NCI-H1092 (cell line): ENCODE measurements at places on chromosomes 12 and 14.

DNA sequence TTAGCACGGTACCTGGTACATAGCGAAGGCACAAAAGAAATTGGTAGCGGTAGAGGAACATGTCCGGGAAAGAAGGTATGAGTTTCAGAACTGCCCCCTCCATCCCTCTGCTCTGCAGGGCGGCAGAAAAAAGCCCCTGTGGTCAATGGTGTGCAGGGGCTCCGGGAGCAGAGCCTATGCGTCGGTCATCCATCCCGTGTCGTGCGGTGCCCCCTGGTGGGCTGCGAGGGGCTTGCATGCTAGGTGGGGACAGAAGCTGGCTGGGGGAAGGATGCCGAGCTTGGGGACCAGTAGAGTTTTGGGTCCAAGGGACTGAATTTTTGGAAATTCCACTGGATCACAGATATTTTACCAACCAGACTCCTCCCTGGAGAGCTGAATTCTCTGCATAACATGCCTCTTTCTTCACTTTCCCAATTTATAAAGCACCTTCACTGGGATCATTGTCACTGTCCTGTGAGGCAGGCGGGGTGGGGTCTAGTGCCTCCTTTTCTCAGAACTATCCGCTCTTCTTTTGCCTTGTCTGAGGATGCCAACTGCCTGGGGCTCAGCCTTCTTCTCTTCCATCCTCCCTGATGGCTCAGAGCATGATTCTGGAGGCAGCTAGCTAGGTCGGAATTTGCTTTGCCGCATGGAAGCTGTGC lies 148.7 kb downstream of the SMOC1 start:
- peak; percentile 68 for DNase-seq

- no peak for DNase-seq
Measured at GRCh38 chr12:97358361-97358760, 104.2 kb upstream of the RMST start.

DNA sequence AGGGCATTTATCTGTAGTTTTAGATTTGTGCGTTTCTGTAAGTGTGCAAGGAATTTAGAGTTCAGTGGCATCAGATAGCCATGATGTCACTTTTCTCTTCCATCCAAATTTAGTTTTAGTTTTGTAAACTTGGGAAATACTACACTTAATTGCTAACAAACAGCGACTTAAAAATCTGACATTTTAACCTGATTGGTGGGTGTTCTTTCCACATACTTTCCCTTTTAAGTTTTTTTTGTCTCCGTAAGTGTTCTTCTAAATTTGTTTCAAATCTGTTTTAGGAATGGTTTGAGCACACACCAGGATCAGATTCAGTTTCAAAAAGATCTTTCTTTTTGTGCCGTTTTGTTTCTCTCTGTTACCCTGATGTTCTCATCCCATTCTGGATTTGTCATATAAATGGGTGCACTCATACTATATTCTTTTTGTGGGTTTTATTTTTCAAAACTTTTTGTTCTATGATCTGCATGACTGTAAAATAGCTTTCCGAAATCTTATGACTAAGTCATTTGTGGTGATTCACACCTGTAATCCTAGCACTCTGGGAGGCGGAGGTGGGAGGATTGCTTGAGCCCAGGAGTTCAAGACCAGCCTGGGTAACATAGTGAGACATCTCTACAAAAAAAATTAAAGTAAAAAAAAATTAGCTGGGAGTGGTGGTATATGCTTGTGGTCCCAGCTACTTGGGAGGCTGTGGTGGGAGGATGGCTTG lies 58.9 kb downstream of the FBXO34 start:
- DNase-seq: no peak

GRCh38 chr14:68124979-68125731 lies 305.6 kb downstream of the RAD51B start:
- DNase-seq: no peak

- DNase-seq: peak; percentile 27
Measured at GRCh38 chr14:92951912-92952471, 29.0 kb downstream of the CHGA start.

DNA sequence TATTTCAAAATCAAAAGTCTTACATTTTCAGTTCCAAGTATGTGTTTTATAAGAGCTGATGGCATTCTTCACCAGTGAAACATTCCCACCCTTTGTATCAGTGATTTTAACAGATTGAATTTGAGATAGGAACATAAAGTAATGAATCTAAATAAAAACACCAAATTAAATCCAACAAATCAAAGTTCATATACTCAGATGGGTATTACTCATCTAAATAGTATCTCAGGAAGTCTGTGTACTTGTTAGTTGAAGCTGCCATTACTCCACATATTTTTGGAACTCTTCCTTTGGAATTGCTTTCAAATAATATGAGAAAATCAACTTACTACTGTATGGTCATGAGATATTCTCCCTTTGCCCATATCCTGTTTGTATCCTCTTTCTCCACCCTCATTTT lies 89.1 kb downstream of the MIA2 start:
- DNase-seq: no peak

DNA sequence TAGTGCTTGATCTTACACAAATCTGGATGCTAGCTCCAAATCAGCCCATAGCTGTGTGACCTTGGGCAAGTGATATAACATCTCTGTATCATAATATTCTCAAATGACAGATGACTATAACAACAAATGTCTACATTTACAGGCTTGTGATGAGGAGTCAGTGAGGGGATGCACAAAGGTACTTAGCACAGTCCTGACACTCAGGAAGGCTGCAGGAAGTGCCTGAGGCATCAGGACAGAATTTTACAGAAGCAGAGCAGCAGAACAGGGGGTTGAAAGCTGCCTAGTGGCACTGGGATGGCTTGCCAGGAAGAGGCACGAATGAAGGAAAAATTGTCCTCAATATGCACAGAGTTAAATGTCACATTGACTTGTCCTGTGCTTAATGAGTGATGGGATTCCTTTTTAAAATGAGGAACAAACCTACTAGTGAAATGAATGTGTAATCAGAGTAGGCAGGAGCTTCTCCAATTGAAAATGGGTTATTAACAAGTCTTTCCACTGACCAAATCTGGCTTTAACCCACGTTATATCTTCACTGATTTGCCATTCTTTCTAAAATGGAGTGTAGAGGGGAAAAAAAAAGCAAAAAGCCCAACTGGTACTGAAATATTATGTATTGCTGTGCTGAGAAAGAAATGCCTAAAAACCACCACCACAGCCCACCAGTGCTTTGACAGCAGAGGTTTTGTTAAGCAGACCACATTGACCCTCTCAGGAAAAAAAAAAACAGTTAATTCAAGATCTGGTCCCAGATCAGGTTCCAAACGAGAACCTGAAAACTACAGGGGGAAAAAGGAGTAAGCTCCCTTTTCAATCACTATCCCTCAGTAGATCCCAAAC lies 11.6 kb downstream of the BTG1 start:
- DNase-seq: no peak
